ENCODE measurements at places on chromosomes 6 and 20. TPM values are rescaled to one million over a fixed set of nuclear protein-coding genes. Genes with fewer than 3 reads are reported as not detected.

GRCh38 chr6:75932067-75932466, 140.4 kb downstream of the IMPG1 start:
- DNase-seq: no peak

DNA sequence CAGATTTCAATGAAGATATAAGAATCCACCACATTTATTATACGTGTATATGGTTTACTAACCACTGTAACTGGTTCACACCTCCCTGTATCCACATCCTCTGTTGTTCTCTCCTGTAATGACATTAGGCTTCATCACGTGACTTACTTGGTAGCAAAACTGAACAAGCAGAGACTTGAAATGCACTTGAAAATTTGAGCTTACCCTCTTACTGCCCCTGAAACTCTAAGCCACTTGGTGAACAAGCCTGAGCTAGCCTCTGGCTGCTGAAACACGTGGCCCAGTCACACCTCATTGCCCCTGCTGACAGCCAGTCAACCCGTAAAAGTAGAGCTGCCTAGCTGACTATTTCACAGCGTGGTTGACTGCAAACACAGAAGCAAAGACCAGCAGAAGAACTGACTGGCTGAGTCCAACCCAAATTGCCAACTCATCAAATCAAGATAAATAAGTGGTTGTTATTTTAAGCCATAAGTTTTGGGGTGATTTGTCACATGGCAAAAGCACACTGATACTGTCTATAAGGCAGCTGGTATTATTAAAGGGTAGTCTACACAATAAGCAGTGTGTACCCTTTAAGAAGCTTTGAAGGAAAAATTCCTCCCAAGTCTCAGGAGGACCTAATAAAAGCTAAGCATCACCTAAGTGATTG, 109.0 kb downstream of the RALGAPA2 start:
- no peak for DNase-seq

DNA sequence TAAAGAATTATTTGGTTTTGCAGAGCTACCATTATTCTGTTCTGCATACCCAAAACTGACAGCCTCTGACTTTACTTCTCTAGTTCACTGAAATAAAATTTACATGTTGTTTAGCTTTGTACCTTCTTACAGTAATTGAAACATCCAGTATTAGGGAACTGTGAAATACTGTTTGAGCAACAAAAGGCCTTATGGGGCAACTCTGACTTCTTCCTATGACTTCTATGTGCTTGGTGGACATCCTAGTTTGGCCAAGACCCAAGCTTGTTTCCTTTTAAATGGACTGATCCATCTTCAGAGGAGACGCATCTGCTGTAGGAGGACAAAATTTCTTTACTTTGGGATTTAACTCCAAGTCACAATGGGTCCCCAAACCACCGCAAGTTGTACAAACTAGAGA, 44.7 kb downstream of the NR2E1 start:
- no peak for DNase-seq

Gene GPR31
- total RNA-seq: not detected

Gene IP6K3
- total RNA-seq: not detected

Gene CST5
- not detected for total RNA-seq

DNA sequence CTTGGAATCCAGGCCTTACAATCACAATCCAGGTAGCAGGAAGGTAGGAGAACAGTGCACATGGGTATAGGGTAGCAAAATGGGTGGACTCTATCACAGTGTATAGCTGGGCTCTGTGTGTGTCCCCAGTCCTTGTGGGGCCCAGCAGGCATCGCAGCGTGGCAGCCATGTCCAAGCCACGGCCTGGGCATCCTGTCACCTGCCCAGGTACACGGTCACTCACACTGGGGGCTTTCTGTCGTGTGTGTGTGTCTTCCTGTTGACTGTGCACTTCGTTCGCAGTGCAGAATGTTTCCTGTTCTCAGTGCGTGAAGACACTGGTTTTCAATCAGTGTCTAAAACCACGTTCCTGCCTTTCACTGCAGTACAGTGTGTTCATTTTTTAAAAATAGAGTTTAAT, 523.2 kb upstream of the JARID2 start:
- no peak for DNase-seq

- no peak for DNase-seq
These were observed 18.7 kb downstream of the KCNQ5 start for GRCh38 chr6:72640615-72640930.

- DNase-seq: no peak
These were observed 331.3 kb downstream of the KIF16B start for GRCh38 chr20:16241911-16242310.

DNA sequence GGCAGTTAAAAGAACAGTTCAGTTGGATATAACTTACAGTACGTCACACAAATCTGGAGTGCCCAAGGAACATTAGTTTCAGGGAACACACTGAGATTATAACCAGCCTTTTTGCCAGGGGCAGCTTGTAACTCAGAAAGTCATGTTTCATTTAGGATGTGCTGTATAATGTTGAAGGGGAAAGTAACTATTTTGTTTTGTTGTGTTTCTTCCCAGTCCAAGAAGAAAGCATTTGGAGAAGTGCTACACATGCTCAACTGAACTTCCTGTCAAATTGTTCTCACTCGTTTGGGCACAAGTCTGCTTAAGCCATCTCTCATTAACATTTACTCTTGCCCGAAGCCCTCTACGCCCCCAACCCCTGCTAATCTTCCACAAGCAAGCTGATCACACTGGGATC, 157.9 kb downstream of the BTBD9 start:
- DNase-seq: no peak

Gene RPP21
- total RNA-seq: 49.3 TPM

DNA sequence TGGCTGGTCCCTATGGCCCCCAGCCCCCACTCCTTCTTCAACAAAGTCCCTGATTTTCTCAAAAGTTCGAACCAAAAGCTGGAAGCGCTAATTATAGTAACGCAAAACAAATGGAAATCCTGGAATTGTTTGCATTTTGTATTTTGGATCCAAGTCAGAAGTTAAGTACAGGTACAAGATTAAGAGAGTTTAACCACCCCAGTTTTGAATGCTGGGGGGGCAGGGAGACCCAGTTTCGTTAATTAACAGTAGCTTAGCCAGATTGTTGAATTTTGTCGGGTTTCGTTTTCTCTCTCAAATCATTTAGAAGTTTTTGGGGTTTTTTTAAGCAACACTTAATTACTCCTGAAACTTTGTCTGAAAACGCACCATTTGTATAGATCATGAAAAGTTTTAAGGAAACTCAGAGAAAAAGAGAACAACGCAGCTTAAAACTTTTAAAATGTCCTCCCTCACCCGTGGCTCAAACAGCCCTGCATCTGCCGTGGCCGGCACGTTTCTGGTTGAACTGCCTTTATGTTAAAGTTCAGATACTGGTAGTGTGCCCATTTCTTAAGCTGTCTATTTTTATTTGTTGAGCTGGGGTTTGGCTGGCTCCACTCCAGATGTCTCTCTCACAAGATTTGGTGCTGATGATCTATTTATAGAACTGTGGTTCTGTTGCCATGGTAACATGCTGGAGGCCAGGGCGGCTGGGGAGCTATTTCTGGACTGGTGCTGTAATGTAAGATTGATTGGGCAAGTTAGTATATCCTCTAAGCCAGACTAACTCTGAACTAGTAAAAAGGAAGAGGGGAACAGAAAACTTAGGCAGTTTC, 55.0 kb downstream of the GNAS start:
- DNase-seq: peak; percentile 45

Data from activated naive CD8-positive, alpha-beta T cell treated with anti-CD3 and anti-CD28 coated beads, Interleukin-2, amount 10 ng/mL, durations not matched to agents 7 days and 5 days (primary cell).